ENCODE measurements at places on chromosomes 1 and 21.

GRCh38 chr1:184792450-184792969 lies 37.9 kb upstream of the EDEM3 start:
- no peak for DNase-seq

DNA sequence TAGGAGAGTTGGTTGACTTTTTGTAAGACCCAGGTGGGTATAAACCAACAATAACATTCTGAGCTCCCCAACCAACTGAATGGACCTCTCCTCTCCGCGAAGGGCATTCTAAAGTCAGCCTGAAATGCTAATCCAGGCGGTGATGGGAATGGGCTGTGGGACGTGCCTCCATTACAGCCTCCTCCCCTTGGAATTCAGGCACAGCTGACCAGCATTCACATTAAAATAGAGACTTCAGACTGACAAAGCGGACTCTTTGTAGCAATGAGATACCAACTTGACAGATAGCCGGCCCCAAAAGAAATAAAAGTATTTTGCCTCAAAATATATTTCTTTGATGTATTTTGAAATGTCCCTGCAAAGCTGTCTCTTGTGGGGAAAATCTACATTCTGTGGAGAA lies 101.7 kb downstream of the KIF26B start:
- DNase-seq, result no peak

DNA sequence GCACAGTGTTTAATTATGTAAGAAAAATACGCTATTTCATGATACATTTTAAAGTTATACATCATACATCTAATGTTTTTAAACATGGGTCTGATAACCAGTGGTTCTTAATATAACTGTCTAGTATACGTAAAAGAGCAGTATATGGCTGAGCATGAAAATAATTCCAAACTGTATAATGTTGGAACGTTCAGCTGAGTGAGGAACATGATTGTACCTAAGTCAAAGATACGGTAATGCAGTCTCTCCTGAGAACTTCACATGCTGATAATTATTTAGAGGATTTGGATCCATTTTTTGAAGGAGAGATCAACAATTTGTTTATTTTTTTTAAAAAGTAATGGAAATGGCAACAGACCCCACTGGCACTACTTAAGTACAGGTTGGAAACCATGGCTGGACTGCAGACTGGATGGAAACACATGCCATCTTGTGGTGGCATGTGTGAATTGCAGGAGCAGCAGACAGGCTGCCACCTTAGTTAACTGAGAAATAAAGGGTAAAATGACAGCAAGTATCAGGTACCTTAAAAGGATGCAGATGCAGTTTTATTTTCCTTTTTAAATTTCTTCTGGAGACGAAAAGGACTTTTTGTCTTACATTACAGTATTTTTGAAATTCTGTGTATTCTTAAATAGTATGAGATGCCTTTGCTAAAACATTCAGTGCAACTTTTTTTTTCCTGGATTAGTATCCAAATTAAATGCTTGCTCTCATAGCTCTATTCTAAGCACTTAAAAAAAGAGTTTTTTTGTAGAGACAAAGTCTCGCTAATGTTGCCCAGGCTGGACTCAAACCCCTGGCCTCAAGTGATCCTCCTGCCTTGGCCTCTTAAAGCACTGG lies 73.8 kb downstream of the MTR start:
- peak; percentile 73 for DNase-seq

DNA sequence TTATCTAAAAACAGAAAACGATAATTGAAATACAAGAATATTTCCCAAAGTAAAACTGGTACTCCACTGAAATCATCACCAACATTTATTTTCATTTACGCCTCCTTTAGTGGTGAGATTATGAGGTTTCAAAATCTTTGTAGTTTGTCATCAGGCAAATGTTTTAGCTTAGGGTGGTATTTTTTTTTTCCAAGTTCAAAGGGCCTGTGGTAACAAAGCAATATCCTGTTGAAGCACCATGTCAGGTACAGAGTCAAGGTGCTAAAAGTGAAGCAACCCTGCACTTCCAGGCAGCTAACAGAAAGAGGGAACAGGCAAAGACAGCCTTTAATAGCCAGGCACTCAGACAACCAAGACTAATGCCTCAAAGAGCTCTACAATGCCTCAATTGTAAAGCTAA lies 89.2 kb downstream of the JAK1 start:
- no peak for DNase-seq

DNA sequence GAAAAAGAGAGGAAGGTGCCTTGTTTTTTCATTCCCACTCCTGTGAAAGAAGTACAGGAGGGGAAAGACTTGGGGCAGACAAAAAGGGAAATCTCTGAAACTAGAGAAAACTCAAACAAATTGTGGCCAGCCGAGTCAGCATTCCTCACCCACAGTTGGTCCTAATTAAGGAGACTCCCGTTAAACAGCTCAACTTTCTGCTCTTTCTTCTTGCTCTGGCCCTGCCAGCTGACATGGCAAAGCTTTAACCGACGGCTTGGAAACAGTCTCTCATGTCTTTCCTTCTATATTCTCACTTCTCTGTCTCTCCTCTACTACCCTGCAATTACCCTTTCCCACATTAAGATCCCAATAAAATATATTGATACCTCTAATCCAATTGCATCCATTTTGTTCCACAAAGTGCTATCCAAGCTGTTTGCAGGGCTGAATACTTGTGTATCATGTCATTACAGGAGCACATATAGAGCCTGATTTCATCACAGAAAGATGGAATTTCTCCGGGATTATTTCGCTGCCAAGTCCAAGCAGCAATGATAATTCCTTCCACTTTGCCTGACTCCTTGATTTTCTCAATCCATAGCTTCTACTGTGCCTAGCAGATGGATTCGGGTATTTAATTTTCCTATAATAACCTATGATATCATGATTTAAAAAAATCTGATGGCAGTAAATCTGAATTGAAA lies 65.4 kb upstream of the IPO9 start:
- DNase-seq, result no peak

DNA sequence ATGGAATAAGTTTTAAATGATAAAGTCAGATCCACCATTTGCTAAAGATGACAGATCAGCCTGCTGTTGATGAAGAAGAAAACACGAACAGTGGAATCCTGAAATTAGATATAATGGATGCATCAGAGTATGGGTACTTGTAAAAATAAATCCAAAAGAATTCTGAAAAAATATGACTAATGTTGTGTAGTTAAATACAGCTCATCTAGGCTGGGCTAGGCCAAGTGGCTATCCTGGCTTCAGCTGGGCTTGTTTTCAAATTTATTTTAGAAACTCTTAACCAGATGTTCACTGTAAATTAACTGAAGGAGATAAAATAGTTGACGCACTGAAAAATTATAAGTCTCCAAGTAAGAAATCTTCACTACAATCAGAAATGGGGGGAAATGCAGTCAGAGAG lies 7.4 kb upstream of the RGS2 start:
- no peak for DNase-seq

DNA sequence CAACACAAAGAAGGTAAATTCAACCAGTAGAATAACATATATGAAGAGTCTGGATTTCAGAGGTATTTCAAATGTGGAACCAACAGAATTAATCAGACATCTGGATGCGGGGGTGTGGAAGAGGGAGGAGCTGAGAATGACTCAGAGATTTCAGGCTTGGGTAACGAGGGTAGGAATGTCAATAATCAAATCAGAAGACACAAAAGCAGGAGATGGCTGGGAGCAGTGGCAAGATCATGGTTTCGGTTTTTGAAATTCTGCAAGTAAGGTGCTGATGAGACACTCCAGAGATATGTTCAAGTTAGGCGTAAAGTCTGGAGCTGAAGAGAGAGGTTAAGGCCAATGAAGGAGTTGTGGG lies 64.0 kb downstream of the PLPPR5 start:
- DNase-seq, result no peak

- DNase-seq, result no peak
Observed at GRCh38 chr1:116105996-116106395, 5.2 kb upstream of the MAB21L3 start.

- no peak for DNase-seq
Observed at GRCh38 chr1:61282387-61282786, 200.0 kb downstream of the NFIA start.

DNA sequence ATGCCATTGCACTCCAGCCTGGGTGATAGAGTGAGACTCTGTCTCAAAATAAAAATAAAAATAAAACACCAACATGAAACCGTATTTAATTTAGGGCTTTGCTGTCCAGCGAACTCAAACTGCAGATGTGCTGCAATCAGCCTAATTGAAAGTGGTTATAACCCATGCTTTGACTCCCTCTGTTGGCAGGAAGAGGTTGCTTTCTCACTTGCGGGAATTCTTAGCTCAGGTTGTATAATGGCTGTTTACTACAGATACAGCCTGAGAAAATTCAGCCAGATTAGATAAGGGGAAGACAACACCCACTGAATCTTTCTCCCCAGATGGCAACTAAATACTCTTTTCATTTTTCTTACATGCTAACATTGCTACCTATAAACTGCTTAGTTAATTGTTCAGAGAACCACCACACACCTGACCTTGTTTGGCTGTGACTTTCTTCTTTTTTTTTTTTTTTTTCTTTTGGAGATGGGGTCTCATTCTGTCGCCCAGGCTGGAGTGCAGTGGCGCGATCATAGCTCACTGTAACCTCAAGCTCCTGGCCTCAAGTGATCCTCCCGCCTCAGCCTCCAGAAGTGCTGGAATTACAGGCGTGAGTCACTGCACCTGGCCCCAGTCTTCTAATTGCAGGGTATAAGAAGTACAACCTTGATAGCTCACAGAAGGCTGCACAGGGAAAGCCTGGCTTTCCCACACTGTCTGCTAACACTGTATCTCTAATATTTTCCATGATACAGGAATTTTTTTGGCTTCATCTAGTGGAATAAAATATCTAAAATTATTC lies 34.6 kb downstream of the DNTTIP2 start:
- peak; percentile 88 for DNase-seq

DNA sequence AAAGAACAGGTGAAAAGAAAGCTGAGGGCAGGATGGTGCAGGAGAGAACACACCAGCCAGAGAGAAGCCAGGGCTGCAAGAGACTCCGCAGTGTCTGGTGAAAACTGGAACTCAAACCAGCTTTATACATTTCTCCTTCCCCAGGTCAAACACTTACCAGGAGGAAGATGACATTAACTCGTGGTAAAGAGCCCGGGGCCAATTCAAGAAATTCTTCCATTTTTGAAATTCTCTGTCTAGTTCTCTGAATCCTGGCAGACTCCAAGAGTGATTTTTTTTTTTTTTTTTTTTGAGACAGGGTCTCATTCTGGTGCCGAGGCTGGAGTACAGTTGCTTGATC lies 25.8 kb upstream of the SIPA1L2 start:
- no peak for DNase-seq

DNA sequence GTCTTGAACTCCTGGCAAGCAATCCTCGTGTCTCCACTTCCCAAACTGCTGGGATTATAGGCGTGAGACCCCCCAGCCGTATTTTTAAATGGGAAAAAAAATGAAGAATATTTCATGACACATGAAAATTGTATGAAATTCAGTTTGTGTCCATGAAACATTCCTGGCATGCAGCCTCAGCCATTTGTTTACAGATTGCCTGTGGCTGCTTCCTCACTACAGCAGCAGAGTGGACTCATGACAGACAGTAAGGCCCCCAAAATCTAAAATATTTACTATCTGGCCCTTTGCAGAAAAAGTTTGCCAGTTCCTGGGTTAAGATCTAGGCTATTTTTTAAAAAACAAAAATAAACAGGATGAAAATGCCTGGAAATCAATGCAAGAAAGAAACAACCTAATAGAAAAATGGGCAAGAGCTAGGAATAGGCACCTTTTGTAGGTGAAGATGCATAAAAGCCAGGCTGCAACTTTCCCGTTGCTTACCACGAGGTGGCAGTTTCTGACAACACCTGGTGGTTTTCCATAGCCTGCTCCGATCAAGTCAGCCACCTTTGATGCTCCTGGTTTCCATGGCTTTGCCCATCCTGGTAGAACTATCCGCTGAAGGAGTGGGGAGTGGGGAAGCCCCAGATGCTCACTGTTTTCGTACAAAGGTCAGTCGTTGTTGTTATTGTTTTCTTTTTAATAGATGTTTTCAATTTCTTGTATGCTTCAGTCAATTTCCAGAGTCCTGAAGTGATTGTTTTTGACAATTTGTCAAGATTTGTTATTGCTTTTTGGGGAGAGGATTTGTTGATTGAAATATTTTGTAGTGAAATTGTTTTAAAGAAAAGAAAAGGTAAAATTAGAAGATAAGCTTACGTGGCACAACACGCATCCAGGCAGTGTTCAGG lies 24.3 kb downstream of the UBE2Q1 start:
- no peak for DNase-seq

GRCh38 chr1:211551638-211552460 lies 27.1 kb downstream of the SLC30A1 start:
- DNase-seq, result no peak

DNA sequence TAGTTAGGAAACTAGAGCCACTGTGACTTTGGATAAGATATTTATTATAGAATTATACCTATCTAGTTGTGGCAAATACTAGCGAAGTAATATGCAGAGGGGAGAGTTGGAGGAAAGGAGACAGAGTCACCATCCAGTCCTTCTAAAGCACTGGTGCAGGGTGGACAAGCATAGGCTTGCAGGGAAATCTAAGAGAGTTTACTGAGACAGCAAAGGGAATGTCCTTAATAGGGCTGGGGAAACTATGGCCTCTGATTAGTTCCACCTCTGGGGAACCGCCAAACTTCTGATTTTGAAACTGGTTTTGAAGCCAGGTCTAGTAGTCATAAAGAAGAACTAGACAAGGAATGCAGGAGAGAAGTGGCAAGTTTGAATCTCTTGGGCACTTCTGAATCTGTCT lies 407.9 kb downstream of the VAV3 start:
- DNase-seq, result no peak

DNA sequence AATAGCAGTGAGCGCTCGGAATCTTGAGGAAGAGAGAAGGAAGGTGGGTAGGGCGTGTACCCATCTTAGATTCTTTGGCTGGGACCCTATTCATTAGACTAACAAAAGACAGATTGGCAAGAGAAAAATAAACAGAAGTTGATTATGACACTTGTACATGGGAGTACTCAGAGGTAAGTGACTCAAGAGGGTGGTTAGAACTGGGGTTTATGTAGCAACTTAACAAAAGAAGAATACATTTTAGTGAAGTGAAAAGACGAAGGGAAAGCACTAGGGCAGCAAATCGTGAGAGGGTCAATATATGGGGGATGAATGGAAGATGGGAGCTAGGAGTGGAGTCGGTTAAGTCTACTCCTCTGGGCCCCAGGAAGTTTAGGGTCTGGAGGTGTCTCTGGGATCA lies 25.8 kb upstream of the RCC2 start:
- DNase-seq, result no peak

DNA sequence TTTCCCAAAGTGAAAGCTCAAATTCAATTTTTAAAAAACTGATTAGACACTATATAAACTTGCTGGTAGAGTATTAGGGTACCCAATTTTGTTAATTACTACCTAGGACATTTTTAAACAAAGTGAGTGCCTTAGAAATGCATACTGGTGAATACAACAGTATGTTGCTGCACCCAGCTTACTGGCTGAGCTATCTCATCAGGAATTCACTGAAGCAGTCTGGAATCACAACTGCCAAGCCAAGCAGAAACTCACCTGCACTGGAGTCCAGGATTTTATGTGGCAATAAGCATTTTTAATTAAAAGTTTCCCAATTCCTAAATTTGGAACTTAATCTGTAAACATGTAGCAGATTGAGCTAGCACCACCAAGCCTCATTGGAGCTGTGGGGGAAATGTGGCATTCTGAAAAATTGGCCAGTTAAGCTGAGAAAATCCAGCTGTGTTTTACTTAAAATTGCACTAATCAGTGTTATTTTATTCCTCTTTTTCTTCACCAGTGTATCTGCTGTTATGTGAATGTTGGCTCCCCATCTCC lies 61.8 kb downstream of the CLEC20A start:
- no peak for DNase-seq
